ENCODE measurements at places on chromosomes 6 and 20.
A peak's percentile ranks its signal among the peaks of the same experiment; 100 is the strongest.

DNA sequence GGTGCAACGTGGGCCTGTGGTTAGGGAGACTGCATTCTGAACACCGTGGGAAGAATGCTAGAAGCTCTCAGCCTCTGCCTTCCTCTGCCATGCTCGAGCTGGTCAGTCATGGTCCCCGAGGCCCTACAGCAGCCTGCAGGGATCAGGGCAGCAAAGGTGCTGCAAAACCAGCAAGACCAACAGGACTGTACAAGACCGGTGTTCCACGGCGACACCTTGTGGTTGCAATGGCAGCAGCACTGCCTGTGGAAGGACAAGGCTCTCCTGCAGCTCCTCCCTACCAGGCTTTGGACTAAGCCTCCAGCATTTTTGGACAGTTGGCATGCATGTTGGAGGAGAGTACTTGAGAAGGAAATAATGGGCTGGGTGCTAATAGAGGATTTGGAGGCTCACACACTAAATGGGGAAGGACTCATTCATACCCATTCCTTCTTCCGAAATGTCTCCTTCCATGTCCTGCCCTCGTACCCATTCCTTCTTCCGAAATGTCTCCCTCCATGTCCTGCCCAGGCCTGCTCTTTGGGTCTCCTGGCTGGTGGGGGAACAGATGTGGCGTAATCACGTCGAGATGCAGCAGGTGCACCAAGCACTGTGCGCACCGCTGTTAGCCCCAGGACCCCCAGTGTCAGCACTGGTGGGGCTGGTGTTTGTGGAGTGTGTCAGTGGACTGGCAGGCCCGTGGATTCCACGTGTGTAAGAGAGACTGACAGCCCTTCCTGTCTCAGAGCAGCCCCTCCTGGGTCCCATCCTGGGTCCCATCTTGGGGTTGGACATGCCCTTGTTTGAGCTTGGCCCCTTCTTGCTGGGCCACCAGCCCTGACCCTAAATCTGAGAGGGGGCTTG is 18.6 kb upstream of the MYT1 start:
- no peak for DNase-seq

DNA sequence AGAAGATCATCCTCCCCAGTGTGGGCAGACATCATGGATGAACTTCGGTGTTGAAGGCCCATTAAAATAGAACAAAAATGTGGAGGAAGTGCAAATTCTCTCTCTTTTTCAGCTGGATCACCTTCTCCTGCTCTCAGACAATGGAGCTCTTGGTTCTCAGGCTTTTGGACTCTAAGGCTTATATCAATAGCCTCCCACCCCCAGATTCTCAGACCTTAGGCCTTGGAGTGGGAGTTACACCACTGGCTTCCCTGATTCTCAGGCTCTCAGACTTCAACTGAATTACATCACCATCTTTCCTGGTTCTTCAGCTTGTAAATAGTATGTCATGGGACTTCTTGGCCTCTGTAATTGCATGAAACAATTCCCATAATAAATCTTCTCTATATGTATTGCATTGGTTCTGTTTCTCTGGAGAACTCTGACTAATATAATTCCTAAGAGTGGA is 36.6 kb downstream of the NSFL1C start:
- no peak for DNase-seq

- peak; percentile 42 for DNase-seq
These were observed 21.0 kb downstream of the SRSF3 start for GRCh38 chr6:36615018-36615761.

DNA sequence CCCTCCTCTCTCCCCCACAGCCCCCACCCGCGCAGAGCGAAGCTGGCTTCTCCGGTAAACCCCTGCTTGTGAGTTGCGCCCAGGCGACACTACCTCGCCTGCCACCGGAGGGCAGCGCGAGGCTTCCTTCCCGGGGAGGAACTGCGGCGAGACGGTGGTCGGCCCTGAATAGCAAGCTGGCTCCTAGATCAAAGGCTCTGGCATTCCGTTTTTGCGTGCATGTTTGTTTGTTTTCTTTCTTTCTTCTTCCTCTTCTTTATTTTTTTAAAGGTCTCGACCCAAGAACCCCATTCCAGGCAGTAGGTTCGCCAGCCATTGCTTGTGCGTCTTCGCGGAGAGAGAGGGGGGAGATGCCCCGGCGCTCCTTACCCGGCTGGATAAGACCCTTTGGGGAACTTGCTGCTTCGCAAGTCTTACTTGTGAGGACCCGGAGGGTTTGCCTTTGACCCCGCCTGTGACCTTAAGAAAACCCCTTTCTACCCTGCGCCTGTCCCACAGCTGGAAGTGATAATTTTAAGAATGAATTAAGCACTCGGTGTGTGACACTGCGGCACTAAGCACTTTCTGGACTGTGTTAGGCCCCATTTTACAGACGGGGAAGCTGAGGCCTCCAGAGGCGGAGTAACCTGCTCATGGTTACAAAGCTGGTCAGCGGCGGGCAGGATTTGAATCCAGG is 92.7 kb upstream of the SIRPA start:
- peak; percentile 64 for DNase-seq

DNA sequence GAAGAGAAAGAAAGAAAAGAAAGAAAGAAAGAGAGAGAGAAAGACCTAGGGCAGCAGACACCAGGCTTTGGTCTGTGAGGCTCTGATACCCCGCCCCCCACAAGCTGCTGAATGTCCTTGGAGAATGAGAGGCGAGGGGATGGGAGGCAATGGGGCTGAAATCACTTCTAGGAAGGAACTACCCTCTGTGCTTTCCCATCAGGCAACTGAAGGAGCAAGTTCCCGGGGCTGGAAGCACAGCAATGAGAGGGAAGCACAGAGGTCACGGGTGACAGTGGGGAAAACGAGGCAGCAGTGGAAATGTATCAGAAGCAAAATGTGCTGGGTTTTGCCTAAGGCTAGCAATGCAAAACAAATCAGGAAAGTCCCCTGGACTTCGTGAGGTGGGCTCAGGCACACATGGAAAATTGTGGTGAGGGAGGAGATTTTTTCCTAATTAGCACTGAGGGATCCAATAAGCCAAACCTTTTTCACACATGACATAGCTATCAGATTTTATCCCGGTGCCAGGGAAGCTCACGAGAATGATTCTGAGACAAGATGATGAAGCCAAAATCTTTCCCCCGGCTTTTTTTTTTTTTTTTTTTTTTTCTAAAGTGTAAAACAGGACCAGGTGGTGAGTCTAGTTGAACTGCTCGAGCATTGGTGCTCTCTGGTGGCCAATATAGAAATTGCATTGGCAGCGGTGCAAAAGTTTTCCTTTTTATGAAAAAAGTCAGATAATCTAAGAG is 16.8 kb upstream of the ARFGEF2 start:
- DNase-seq: peak; percentile 76

DNA sequence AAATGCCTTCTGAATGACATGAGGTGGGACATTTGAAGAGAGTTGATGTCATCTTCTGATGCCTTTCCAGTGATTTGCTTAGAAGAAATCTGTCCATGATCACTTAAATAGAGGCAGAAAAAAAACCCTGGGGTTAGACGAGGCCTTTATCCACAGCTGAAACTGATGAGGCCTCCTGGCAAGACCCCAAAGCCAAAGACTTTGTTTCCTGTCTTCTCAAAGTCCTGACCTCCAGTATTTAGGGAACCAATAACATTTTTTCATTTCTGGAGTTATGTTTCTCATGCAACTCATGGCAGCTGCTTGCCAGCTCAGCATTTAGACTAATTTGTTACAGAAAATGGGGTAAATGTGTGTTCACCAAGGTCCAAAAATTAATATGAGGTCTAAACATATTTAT is 248.0 kb upstream of the PRDM1 start:
- no peak for DNase-seq

DNA sequence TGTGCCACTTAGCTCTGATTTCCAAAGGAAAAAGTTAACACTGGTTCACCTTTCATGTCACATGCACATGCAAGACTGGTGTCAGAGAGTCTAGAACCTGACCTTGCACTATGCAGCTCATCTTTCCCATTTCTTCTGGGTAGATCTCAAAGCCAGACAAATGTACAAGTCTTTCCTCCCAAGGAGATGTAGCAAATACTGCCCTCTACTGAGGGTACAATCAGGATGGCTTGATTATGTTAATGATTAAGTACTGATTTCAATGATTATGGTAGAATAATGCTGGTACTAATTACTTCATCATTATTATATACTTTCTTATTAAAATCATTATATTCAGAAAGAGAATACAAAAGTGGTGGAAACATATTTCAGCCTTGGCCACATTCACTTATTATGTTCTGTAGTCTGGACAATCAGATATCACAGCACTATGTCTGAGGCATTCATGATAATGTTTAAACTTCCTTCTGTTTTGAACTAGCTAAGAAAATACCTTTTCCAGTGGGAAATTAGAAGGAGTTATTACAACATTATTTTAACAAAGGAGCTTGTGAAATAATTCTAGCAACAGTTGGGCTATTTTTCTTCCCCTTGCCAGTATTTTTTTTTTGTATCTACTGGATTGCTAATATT is 68.5 kb upstream of the FOXO3 start:
- no peak for DNase-seq

- DNase-seq: no peak
These were observed 146.7 kb upstream of the TBX18 start for GRCh38 chr6:84910906-84911607.

DNA sequence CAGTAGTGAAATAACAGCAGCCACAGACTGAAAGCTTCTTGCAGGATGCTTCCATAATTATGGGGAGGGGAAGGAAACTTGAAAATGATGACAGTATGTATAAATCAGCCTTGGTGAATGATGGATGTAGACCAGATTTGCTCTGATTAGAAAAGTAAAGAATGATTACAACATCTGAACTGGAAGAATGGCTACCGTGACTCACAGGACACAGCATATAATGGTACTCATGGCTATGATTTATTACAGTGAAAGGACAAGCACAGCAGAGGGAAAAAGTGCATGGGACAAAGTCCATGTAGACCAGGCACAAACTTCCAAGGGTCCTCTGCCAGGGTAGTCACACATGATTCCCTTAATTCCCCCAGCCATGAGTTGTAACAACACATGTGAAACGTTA is 70.7 kb upstream of the POPDC3 start:
- DNase-seq: no peak

DNA sequence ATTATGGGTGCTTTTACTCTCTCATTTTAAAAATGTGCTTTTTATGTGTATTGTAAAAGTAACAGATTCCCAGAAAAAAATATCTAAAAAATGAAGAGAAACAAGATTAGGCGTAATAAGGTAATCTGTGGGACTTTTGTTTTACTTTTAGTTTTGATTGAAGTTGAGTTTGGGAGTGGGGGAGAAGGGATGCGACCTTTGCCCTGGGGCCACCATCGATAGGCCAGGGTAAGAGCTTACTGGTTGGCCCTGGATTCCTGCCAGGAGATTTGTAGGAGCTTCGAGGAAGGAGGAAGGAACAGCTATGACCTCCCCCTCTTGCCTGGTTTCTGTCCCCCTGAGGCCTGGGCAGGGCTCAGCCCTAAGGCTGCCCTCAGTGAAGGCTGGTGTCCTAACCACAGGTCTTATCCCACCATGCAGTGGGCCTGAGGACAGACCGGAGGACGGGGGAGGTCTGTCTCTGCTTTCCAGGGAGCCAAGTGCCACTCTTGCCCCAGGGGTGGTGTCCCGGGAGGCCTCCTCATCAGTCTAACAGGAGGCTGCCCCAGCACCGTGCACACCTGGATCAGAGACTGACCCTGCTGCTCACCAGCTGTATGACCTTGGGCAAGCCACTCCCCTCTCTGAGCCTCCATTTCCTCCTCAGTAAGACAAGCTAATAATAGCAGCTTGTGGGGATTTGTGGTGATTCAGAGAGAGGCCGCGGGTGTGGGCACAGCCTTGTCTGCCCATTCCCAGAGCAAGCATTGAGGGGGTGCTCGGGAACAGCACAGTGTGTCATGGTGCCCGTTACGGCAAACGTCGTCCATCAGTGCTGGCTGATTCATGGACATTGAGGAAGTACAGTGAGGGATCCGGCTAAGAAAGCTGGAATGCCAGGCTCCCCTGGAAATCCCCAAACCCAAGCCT is 21.2 kb downstream of the TGM2 start:
- DNase-seq: no peak

- no peak for DNase-seq
These were observed 135.5 kb downstream of the ISM1 start for GRCh38 chr20:13356591-13356990.

GRCh38 chr6:41726876-41727275 is 8.5 kb downstream of the TFEB start:
- DNase-seq: no peak

GRCh38 chr6:162675503-162675902 is 52.1 kb downstream of the PRKN start:
- DNase-seq: no peak

GRCh38 chr6:138545621-138545980 is 46.3 kb upstream of the NHSL1 start:
- peak; percentile 48 for DNase-seq

DNA sequence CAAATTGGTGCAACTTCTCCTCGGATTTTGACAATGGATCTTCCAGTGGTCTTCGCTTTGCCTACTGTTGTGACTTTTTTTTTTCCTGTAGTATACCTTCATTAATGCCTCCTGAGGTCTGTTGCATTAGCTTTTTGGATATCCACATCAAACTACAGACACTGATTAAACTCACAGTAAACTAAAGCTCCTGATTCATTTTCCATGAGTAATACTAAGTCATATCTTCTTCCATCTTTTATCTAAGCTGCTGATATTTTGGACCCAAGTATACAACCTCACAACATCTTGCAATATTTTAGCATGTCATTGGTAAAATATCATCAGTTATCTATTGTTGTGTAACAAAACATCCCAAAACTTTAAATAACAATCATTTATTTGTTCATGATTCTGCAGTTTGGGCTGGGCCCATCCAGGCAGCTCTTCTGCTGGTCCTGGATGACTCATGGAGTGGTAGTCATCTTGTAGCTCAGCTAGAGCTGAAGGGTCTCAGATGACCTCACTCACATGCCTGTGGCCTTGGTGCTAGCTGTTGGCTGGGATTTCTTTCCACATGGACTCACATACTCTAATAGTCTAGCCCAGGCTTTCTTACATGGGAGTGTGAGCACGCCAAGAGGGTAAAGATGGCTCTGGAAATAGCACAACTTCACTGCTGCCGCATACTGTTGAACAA is 78.3 kb upstream of the SRSF6 start:
- no peak for DNase-seq

- peak; percentile 39 for DNase-seq
These were observed at the start of gene VSTM2L for GRCh38 chr20:37902504-37903313. VSTM2L (plus strand) TSS chr20:37903127; CDS start chr20:37903351, 224 bp downstream.

- DNase-seq: no peak
These were observed 96.2 kb downstream of the RPP40 start for GRCh38 chr6:4907602-4908001.
